ENCODE measurements at places on chromosomes 12 and 14. TPM values are rescaled to one million over a fixed set of nuclear protein-coding genes. Genes with fewer than 3 reads are reported as not detected.

DNA sequence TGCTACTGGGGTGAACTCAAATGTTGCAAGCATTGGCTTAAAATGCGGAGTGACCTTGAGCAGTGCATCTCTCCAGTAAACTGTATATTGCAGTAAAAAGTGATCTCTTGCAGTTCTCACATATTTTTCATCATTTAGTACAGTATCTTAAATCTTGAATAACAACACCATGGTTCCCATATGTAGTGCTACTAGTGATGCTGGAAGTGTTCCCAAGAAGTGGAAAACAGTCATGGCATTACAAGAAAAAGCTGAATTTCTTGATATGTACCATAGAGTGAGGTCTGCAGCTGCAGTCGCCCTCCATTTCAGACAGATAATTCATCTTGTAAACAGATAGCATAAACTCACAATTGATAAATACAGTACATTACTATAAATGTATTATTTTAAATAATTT is 42.9 kb upstream of the TSPAN8 start:
- DNase-seq, result no peak

DNA sequence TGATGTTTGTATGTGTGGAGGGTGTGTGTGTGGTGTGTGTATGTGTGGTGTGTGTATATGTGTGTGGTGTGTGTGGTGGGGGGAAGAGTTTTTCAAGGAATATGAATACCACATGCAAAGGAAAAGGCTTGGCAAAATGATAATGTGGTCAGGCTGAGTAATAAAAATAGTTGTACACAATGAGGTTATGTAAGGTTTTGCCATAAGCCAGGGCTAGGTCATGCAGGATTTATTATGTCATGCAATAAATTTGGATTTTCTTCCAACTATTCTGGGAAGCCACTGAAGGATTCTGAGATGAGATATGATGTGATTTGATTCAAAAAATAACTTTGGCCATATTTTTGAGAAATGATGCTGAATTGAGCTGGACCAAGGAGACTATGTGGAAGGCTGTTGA is 1191.6 kb upstream of the SEL1L start:
- DNase-seq, result no peak

DNA sequence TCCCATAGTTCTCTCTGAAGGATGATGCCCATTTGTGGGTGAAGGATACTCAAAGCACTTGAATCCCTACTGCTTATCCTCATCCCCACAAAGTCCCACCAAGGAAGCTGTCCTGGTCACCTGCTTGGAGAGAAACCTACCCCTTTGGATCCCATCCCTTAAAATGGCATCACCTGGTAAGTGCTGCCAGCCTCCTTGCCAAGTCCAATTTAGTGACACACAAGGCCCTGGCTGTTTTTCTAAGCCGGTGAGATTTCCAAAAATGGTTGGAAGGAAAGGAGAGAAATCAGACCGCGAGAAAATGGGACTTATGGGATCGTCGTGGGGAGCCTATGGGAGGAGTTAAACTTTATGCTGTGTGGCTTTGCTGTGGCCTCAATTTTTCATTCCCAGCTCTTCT is 358.2 kb downstream of the FUT8 start:
- DNase-seq, result no peak

- no peak for DNase-seq
Observed at GRCh38 chr14:99351166-99352007, 79.4 kb upstream of the BCL11B start.

GRCh38 chr14:74325446-74325845 is 22.7 kb upstream of the ABCD4 start:
- DNase-seq, result no peak

DNA sequence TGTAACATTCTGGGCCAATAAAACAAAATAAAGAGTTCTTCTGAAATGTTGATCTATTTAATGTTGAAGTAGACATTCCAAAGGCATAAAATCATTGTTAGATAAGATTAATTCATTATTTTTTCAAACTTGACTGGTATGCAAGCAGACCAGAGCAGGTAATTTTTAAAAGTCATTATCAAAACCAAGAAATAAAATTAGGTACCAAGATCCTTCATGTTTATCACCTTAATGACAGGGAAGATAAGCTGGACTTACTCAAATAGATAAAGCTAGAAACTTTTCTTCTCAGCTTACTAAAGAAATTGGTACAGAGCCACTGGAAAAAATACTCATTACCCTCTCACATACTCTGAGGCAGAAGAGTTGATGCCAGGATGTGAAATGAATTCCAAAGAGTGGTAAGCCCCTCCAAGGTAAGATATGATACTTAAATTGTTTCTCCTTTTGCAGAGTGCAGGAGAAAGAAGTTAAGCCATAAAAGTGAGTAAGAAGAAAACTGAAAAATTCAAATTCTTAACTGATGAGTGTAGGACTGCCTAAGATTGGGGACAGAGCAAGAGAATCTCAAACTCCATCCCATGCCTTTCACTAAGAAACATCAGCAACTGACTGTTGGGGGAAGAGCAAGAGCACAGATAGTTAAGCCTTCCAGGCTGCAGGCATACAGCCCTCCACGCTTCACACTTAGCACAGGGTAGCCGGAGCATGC is 111.9 kb downstream of the SLC41A2 start:
- DNase-seq, result no peak

DNA sequence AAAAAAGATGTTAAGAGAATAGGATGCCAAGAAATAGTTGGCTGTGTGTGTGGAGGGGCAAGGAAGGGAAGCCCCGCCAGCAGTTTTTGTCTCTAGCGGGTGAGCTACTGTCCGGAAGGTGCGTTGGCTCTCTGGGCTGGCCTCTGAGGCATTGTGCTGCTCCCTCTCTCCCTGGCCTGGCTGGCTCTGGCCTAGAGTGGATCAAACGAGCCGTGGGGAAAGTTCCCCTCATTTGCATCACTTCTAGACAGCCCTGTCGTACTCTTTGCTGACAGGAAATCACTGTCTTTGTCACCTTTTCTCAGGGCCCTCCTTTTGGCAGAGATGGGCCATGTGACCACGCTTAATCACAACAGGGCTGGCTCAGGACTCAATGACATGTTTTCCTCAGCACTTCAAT is 236.1 kb upstream of the NPAS3 start:
- peak; percentile 52 for DNase-seq

DNA sequence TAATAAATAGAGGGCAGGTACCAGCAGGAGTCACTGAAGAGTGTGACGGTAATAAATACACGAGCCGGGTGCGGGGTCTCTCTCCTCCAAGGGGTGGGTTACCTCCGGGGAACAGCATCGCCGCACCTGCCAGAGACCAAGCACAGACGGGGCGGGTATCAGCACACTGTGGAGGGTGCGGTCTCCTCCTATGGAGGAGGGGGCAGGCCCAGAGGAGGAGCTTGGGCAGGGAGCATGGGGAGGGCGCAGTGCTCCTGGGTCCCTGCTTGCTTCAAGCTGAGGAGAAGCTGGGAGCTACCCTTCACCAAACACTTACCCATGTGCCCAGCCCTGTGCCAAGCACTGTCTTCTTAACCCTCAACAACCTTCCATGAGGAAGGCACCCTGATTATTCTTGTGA is 12.8 kb downstream of the PGF start:
- DNase-seq, result no peak

GRCh38 chr12:121522971-121523370 is 57.9 kb downstream of the KDM2B start:
- no peak for DNase-seq

DNA sequence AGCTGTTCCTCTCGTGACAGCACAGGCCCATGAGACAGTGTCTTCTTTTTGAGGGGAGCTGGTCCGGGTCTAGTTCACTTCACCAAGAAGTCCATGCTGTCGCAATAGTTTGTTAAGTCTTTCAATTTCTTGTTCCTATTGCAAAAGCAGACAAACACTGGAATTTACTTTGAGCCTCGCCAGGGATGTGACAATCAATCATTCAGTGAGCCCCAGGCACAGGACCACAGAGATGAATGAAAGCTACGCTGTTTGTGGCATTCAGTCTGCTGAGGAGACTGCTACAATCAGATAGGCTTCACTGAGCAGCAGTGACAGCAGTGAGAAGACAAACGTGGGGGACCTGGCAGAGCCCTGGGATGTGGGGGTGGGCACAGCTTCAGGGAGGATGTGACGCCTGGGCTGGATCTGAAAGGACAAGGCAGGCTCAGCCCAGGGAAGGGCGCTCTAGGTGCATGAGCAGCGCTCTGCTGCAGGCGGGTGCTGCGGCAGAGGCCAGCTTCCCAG is 35.5 kb downstream of the TCTN1 start:
- DNase-seq, result no peak

- no peak for DNase-seq
Observed at GRCh38 chr14:65164825-65165135, 62.5 kb upstream of the MAX start.

- no peak for DNase-seq
Observed at GRCh38 chr14:95835121-95835730, 41.4 kb upstream of the TUNAR start.

GRCh38 chr14:63432888-63433552 is 110.2 kb downstream of the PPP2R5E start:
- DNase-seq, result no peak

OR6C70 gene
- not detected for total RNA-seq

BMP4 gene
- 1.3 TPM for total RNA-seq

CLEC6A gene
- not detected for total RNA-seq

TAS2R43 gene
- 0.47 TPM for total RNA-seq

KCNC2 gene
- not detected for total RNA-seq

All from neural crest cell (in vitro differentiated cells).